Fibroblast of skin of abdomen (primary cell): ENCODE measurements at places on chromosomes 4 and X.

DNA sequence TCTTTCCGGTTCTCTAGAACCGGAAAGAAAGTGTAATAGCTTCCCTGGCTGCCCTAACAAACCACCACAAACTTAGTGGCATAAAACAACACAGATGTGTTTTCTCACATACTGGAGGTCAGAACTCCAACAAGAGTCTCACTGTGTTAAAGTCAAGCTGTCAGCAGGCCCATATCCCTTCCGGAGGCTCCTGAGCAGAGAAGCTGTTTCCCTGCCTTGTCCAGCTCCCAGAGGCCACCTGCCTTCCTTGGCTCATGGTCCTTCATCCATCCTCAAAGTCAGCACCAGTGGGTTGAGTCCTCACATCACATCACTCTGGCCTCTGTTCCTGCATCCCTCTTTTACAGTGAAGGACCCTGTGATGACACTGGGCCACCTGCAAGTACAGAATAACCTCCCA lies 49.8 kb upstream of the HMX1 start:
- DNase-seq = no peak

DNA sequence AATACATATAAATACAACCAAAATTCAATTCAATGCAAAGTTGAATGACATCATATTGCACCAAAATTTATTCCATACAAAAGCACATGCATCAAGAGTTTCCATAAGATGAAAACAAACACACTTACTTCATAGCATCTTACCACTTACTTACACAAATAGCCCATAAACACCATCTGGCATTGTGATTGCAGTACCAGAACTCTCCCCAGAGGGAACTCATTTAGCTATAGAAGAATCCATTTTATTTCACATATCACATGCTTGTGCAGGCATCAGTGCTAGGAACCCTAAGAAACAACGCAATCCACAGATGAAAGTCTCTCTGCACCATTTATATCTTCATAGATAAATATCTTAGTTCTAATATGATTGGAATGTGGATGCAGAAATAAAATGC lies 77.9 kb downstream of the SLC7A11 start:
- no peak for DNase-seq

DNA sequence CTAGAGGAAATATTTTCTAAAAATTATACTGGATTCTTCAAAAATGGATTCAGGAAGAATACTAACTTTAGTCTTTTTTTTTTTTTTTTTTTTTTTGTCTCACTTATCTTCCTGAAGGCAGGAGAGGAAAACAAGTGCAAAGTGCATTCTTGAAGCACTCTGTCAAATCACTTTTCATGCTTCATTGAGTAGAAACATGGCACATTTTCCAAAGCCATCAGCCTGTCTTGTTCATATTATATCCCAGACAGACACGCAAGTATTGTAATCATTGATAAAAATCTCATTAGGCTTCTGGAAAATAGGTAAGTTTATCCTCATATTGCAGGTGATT lies 1.2 kb downstream of the BBS12 start:
- DNase-seq = no peak

DNA sequence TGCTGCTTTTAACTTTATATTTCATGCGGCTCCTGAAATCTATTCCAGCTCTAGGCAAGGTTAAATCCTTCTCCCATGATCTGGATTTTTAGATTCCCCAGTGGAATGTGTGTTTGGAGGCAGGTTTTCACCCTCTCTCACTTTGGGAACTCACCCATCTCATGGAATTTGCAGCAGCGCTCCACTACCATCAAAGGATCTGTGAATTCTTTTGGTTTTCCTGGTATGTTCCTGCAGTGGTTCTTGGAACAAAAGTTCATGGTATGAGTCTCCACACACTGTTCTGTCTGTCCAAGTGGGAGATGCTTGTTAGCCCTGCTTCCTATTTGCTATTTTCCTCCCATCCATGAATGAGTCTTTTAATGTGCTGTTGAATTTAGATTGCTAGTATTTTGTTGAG lies 14.0 kb downstream of the APOOL start:
- DNase-seq = peak; percentile 34

DNA sequence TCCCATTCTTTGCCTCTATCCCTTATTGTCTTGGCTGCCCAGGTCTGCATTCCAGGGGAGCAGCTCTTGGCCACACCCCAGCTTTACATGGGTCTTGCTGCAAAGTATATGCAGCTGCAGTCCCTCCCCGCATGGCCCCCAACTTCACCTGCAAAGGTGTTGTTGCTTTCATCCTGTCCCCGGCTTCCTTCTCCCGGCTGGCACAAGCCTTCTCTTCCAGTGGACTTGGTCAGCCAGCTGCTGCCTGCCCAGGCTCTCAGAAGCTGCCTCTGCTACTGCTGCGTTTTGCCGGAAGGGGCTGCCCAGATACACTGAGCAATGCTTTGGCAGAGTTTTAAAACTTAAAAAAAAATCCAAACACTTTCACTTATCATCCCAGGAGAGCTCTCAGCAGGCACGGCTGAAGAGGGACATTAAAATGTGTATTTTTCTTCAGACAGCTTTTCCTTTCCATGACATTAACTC lies 121.2 kb upstream of the PDLIM3 start:
- DNase-seq = peak; percentile 29

DNA sequence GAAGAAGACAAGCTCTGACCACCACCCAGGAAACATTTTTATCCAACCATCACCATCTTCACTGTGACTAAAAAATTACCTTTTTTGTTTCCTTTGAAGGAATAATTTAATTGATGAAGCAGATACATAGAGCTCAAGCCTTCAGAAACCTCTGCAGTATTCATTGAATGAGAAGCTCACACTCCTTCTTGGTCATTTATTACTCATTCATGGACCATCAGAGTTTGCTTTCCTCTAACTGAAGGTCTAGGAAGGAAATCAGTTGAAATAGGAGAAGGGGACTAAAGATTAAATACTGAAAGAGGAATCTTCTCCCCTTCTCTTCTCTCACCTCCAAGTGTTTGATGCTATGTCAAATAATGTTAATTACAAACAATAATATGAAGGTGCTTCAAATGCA lies 290.6 kb upstream of the KLF3 start:
- no peak for DNase-seq

GRCh38 chr4:83335701-83336100 lies 1.1 kb upstream of the HPSE start:
- no peak for DNase-seq

GRCh38 chrX:39653691-39654090 lies 444.1 kb downstream of the BCOR start:
- peak; percentile 29 for DNase-seq

GRCh38 chr4:98150092-98150761 lies 7.0 kb upstream of the STPG2 start:
- DNase-seq = peak; percentile 12

GRCh38 chrX:3639236-3639635 lies 74.2 kb downstream of the PRKX start:
- no peak for DNase-seq

- DNase-seq = no peak
These were observed 28.9 kb downstream of the OFD1 start for GRCh38 chrX:13763489-13763888.

DNA sequence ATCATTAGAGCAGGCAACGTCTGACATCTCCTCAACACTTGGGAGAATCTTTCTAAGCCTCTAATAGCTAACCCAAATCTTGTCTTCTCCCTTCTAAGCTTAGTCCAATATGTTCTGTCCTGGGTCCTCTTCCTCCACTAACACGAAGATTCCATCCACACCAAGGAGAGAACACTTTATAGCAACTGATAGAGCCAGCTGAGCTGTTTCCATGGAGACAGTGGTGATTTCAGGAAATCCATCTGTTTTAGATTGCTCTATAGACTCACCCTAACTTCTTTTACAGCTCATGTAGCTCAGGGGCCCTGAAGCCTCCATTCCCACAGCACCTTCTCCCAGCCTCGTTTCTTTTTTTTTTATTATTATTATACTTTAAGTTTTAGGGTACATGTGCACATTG lies 37.4 kb downstream of the SCD5 start:
- DNase-seq = peak; percentile 47

- DNase-seq = no peak
These were observed 73.8 kb downstream of the CHIC2 start for GRCh38 chr4:53990641-53991040.

GRCh38 chr4:21753084-21753760 lies 195.3 kb downstream of the KCNIP4 start:
- DNase-seq = no peak

GRCh38 chr4:48175806-48176205 lies 41.8 kb upstream of the TXK start:
- DNase-seq = no peak

- no peak for DNase-seq
These were observed 147.2 kb upstream of the SFRP2 start for GRCh38 chr4:153936121-153936520.

GRCh38 chrX:18677161-18677869 lies 5.4 kb upstream of the RS1 start:
- DNase-seq = no peak

DNA sequence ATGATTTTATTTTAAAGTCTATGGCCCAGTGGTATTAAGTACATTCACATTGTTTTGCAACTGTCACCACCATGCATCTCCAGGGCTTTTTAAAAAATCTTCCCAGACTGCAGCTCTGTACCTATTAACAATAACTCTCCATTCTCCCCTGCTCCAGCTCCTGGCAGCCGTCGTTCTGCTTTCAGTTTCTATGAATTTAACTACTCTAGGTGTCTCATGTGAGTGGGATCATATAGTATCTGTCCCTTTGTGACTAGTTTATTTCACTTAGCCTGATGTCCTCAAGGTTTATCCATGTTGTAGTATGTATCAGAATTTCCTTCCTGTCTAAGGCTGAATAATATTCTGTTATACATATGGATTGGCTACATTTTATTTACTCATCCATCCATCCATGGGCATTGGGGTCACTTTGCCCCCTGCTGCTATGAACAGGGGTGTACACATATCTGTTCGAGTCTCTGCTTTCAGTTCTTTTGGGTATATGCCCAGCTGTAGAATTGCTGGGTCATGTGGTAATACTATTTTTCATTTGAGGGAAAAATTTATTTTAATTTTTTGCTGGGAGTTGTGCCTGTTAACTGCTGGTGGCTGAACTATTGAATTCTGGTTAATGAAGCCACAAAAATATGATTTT lies 131.3 kb downstream of the ARHGAP10 start:
- DNase-seq = no peak

- DNase-seq = no peak
These were observed 130.8 kb downstream of the ANAPC10 start for GRCh38 chr4:144967161-144967560.

DNA sequence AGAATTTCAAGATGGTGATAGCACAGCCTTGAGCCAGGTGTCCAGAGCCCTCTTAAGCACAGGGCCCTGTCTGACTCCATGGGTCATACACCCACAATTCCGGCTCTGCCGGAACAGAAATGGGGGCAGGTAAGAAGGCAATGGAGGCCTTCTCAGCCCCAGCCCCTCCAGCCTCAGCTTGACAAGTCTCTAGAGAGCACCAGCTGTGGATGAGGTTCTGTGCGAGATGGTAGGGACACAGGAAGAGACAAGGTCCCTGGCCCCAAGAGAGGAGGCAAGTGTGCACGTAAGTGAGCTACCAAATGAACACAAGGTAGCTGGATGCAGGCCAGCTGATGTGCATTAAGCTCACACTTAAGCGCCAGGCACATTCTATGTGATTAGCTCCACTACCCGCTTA lies 2.4 kb upstream of the PRRG3 start:
- DNase-seq = no peak

- DNase-seq = no peak
These were observed 46.5 kb downstream of the SNX25 start for GRCh38 chr4:185255868-185256267.

GRCh38 chrX:118066867-118067515 lies 49.6 kb downstream of the KLHL13 start:
- no peak for DNase-seq

DNA sequence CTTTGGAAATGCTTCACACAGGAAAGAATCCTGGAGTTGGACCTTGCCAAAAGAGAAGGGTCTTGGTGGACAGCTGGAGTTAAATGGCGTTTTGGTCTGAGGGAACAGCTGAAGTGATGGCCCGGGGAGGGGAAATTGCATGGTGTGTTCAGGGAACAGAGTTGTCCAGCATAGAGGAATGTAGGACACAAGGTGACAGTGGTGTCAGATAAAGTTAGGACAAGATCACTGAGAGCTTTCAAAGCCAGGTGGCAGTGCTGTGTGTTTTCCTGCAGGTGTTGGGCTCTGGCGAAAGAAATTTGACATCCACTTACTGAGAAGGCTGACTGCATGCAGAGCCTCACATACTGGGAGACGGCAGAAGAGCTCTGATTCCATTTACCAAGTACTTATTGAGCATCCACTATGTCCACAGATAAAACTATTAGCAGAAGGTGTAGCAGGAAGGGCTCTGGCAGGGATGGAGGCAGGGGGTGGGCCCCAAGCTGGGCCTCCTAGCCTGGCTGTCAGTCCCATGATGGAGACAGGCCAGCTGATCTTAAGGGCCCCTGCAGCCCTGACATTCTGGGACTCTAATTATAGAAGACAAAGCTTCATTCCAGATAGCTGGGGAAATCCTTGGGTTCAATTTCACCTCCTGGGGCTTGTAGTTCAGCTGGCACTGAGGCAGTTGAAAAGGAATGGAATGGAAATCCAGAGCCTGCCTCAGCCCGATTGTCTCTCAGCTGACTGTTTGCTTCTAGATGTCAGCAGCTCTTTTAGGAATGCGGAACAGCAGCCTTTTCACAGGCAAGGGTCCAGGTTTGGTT lies 150.2 kb upstream of the MAMLD1 start:
- DNase-seq = peak; percentile 64

GRCh38 chr4:38310446-38311043 lies 350.3 kb downstream of the PTTG2 start:
- DNase-seq = no peak

- no peak for DNase-seq
These were observed 1.7 kb downstream of the TMEM131L start for GRCh38 chr4:153467897-153468262.

GRCh38 chrX:67544281-67545035 lies 637 bp downstream of the AR start:
- DNase-seq = peak; percentile 9

GRCh38 chrX:153321381-153322124 lies at the start of gene PNMA6F:
Gene PNMA6F, minus strand, starts transcription at chrX:153321767. Its CDS starts 1,093 bp downstream, at chrX:153320674.
- DNase-seq = no peak

DNA sequence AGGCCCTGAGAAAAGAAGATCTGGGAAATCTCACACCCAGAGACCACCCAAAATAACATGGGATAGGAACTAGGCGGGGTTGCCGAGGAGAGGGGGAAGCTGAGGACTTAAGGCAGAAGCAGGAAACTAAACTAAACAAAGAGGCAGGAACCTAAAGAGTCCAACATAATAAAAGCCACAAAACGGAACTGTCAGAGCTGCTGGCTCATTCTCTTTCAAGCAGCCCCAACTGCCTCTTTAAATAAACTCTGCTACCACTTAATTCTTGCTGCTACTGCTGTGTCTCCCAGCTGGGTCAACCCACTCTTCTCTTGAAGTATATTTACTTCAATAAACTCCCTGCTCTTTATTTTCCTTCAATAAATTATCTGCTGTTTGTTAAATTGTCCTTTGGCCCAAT lies 44.5 kb downstream of the MAGEB16 start:
- no peak for DNase-seq
